ENCODE measurements at places on chromosomes 3 and 15. TPM values are rescaled to one million over a fixed set of nuclear protein-coding genes. Genes with fewer than 3 reads are reported as not detected.

The MELTF gene
- total RNA-seq = 5.0 TPM

The FBLN2 gene
- 138 TPM for total RNA-seq

The CTXN2 gene
- total RNA-seq = not detected

The GABRA5 gene
- not detected for total RNA-seq

The RGMA gene
- total RNA-seq = 1.3 TPM

The LYZL4 gene
- not detected for total RNA-seq

The OR5K3 gene
- not detected for total RNA-seq

The SMCO1 gene
- total RNA-seq = not detected

The ARHGEF26 gene
- total RNA-seq = 1.3 TPM

The SKOR1 gene
- total RNA-seq = 0.17 TPM
